ENCODE measurements at places on chromosomes 3 and 15. TPM values are rescaled to one million over a fixed set of nuclear protein-coding genes. Genes with fewer than 3 reads are reported as not detected.

- H3K36me3 ChIP-seq = peaks cover 6% of the 10 kb centered on the region
- no peak for DNase-seq
- no peaks in the 10 kb centered on the region for H3K4me1 ChIP-seq
- no peak overlapping the region for H3K4me3 ChIP-seq
- peaks cover 4% of the 10 kb centered on the region for H3K27me3 ChIP-seq
Measured at GRCh38 chr3:33758864-33759263, 39.6 kb upstream of the PDCD6IP start.

GRCh38 chr3:179809639-179810038 lies 156.8 kb downstream of the USP13 start:
- DNase-seq = no peak
- H3K4me3 ChIP-seq = no peak overlapping the region
- no peak overlapping the region for H3K27ac ChIP-seq

DNA sequence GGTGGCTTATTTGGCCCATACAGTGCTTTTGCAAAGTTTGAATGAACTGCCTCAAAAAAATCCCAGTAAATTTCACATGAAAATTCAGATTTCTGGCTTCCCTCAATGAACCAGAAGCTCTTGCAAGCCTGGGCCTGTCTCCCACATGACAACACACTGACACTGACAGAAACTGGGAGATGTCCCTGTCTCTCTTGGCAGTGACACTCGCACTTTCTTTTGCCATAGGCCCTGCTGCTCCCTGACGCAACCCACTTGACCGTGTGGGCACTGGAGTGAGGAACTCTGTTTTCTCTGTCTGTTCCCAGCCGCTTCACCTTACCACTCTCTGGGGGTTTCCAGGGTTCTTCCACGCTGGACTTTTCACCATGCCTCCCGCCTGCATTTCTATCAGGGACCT lies 524.5 kb downstream of the SHQ1 start:
- H3K4me1 ChIP-seq = peaks cover 2% of the 10 kb centered on the region
- no peak overlapping the region for H3K4me3 ChIP-seq
- H3K27ac ChIP-seq = no peak overlapping the region
- DNase-seq = no peak

GRCh38 chr3:156665291-156665690 lies 9.1 kb upstream of the TIPARP start:
- H3K36me3 ChIP-seq = peaks cover 13% of the 10 kb centered on the region
- no peaks in the 10 kb centered on the region for H3K27me3 ChIP-seq
- H3K4me3 ChIP-seq = no peak overlapping the region
- peaks cover 73% of the 10 kb centered on the region for H3K4me1 ChIP-seq
- H3K27ac ChIP-seq = peak overlapping the region; percentile 92
- DNase-seq = no peak

Gene WNT5A
- not detected for total RNA-seq

Gene KCNAB1
- not detected for total RNA-seq

Gene CLDN18
- not detected for total RNA-seq
